ENCODE measurements at places on chromosomes 16 and 17.

DNA sequence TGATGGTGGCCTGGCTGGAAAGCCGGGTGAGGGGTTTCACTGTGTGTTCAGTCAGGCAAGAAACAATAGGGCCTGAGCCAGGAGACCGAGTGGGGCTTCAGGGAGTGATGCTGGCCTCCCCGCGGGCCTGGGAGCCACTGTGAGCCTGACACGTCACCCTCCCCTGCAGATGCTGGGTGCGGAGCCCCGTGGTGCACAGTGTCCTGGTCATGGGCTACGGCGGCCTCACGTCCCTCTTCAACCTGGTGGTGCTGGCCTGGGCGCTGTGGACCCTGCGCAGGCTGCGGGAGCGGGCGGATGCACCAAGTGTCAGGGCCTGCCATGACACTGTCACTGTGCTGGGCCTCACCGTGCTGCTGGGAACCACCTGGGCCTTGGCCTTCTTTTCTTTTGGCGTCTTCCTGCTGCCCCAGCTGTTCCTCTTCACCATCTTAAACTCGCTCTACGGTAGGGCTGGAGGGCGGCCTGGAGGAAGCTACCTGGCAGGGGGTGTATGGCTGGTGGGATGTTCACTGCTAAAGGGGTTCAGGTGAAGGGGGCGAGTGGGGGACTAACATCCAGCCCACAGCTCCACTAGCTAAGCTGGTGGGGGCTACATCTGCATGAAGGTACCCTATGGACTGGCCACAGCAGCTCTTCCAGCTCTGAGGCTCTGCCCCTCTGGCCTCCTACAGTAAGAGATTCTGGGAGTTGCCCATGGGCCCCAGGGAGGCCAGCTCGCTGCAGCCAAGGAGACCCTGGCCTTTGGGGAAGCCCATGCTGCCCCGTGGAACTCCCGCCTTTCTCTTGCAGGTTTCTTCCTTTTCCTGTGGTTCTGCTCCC, 32.4 kb downstream of the ADGRG5 start:
- no peak for DNase-seq

DNA sequence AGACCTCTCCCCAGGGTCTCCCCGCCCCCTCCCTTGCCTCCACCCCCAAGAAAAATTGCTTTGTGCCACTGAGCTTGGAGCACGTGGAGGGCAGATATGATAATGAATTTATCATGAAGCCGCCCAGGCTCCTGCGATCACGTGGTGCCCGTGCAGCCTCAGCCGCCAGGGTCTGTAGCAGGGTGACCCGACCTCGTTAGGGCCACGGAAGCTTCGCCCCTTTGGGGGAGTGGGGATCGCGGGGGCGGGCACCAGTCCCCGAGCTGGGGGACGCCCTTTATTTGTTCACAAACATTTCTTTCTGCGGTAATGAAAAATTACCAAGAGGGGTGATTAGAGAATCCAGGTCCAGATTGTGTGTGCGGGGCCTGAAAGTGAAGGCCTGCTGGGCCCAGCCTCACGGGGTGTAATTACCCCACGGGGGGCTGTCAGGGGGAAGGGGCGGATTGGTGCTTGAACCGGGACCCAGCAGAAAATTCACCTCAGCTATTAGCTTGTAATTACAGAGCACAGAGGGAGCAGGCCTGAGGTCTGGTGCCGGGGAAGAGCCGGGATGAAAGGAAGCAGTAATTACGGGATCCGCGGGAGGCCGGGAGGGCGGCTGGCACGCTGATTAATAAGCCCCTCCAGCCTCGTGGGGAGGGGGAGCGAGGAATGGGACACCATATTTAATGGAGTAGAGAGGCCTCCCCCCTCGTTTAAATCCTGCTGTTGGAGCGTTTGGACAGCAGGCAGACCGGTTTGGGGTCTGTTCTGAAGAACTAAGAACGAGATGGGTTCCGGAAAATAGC, 13.3 kb downstream of the GSE1 start:
- no peak for DNase-seq

- DNase-seq = no peak
These were observed 9.0 kb downstream of the MOSMO start for GRCh38 chr16:22016927-22017326.

GRCh38 chr16:4295581-4295980, 20.3 kb upstream of the GLIS2 start:
- no peak for DNase-seq

- DNase-seq = no peak
These were observed 9.2 kb downstream of the RGS11 start for GRCh38 chr16:266258-267164.

- DNase-seq = no peak
These were observed 47.4 kb downstream of the PECAM1 start for GRCh38 chr17:64343071-64343774.

GRCh38 chr16:86181526-86181925, 282.6 kb downstream of the IRF8 start:
- no peak for DNase-seq

- no peak for DNase-seq
These were observed 57.7 kb downstream of the CMC2 start for GRCh38 chr16:80948886-80949493.

All from T-helper 1 cell (primary cell).